ENCODE measurements at places on chromosomes 3 and 15.

- no peak for DNase-seq
Observed at GRCh38 chr3:153172796-153173757, 11.1 kb downstream of the RAP2B start.

DNA sequence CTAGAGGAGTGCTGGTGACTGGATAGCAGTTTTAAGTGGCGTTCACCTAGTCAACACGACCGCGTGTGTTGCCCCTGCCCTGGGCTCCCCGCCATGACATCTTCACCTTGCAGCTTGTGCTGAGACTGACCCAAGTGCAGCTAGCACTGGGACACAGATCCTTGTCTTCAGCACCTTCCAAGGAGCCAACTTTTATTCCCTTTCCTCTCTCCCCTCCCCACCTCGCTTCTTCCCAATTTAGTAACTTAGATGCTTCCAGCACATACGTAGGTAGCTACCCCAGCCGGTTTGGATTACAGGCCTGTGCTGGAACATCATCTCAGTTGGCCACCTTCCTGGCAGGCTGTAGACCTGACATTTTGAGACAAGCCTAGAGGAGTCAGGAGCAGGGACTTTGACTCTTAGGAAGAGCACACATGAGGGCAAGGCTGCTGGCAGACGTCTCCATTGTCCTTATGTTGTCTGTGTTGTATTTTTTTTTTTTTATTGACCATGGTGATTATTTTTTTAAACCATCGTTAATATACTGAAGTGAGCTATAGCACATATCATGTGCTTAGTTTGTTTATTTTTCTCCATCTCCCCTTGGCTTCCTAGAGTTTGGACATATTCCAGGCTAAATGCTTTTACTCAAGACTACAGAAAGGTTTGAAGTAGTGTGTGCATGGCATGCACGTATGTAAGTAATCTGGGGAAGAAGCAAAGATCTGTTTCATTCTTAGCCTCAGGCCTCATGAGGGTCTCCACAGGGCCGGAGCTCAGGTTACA lies 61.1 kb downstream of the AAGAB start:
- DNase-seq = no peak

- no peak for DNase-seq
Observed at GRCh38 chr3:191005790-191006189, 143.3 kb upstream of the GMNC start.

- DNase-seq = no peak
Observed at GRCh38 chr3:139758654-139759291, 81.0 kb upstream of the NMNAT3 start.

DNA sequence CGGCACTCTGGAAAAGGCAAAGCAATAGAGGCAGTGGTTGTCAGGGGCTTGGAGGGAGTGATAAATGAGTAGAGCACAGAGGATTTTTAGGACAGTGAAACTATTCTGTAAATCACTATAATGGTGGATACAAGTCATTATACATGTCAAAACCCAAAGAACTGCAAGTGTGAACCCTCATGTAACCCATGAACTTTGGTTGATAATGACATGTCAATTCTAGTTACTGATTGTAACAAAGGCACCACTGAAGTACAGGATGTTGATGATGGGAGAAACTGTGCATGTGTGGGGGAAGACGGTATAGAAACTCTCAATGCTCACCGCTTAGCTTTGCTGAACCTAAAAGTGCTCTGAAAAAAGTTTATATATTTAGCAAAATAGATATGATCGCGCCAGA lies 36.0 kb downstream of the BTLA start:
- no peak for DNase-seq

DNA sequence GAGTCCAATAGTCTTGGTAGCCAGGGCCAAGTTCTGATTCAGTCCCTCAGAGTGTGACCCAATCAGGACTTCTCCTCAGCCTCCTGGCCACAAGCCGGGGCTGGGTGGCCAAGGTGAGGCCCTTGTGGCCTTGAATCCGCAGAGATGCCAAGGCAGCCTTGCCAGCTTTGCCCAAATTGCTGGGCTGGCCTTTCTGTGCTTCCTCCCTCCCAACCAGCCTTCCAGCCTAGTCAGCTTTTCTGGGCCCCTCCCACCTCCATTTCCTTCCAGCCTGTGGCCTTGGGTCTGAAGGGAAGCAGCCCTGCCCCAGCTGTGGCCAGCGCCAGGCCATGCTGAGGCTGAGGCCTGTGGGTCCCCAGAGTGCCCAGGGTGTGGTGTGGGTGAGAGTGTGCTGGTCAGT lies 34.3 kb upstream of the ANKDD1A start:
- DNase-seq = no peak

DNA sequence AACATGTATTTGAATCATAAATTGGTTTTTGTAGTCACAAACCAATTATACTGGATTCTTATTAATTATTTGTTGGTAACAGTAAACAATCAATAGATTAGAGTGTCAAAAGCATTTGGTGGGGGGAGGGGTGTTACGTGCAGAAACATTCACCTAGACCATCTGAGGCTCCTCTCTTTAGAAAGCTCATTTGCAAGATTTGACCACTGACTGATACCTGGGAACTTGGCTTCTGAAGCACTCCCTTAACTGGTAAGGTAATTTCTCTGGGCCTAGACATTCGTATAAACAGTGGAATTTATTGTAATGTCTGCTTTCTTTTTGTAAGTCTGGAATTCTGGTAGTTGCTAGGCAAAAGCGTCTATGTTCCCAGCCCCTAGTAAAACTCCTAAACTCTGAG lies 243.8 kb upstream of the GBE1 start:
- no peak for DNase-seq

GRCh38 chr3:73188707-73189106 lies 127.2 kb downstream of the EBLN2 start:
- DNase-seq = no peak

DNA sequence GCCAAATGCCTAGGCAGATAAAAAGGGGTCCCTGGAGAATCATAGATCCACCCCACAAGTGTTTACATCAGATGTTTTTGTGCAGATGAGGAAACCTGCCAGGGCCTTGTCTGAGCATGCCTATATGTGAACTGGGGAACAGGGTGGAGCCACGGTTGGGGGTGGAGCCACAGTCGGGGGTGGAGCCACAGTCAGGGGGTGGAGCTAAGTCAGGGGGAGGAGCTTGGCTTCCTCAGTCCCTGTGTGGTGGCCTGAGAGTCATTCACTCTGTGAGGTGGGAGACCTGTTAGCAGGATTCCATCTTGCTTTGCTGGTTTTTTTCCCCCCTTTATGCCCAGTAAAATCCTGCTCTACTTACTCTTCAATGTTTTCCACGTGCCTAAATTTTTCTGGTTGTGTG lies 57.8 kb upstream of the TGFBR2 start:
- no peak for DNase-seq

DNA sequence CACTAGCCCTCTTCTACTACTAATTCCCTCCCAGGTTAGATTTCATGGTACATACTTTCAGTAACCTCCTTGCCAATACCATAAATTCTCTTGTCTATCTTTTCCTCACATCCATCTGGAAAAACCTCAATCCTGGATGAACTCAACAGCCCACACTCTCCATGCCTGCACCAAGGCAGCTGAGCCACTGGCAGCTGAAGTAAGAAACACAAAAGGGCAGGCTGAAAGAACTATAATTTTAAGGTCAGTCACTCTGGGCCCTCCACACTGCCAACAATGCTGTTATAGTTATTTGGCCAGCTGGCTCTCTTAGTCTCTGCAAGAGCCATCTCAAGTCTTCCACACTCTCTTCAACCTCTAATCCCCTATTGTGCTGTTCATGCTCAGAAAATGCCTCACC lies 15.1 kb upstream of the TIPARP start:
- peak; percentile 8 for DNase-seq

DNA sequence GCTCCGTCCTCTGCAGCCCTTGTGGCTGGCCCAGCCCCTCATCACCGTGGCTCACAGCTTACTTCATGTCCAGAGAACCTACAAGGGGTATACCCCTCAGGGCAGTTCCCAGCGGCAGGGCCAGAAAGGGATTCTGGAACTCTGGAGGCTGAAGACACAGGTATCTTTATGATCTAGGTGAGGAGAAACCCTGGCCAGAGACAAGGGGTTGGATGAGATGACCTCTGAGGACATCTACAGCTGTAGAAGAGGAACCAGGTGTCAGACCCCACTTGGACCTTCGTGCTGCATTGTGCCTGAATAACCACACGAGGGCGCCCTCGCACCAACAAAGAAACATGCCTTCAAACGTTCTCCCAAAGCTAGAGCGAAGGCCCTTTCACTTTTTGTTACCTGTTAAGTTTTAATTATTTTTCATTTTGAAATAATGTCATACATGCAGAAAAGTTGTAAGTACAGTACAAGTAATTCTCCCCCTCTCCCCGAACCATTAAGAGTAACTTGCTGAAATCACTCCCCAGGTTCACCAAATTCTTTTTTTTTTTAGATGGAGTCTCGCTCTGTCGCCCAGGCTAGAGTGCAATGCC lies 118.7 kb upstream of the SMAD3 start:
- peak; percentile 39 for DNase-seq

DNA sequence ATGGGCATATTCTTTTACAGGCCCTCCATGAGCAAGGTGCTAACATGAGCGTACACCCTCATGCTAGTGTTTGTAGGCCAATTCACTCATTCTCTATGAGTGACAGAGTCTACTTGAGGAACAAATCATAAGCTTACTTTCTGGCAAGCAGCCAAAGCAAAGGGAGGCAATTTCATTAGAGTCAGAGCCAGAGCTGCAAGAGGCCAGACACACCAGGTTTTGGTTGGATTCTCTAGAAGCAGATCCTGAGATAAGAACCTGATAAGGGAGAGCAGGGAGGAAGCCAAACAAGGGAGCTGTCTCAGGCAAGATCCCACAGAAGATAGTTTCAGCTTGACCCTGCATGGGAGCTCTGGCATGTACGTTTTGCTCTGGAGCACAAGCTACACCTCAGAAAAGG lies 214.1 kb upstream of the CTNNB1 start:
- no peak for DNase-seq

DNA sequence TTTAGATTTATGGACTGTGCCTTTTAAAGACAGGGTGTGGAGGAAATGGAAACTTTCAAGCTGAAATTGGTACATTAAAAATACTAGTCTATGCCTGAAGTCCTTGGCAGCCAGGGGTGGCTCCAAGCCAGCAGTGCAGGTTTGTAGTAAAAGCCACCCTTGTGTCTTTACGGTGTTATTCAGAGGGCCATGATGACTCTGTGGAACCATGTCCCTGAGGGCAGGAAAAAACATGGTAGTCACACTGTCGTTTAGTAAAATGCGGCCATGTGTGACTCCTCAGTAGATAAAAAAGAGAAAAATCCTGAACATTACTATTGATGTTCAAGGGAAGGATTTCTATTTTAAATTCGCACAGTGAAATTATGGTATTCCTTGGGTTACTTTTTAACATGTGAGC lies 2.7 kb downstream of the FAN1 start:
- no peak for DNase-seq

DNA sequence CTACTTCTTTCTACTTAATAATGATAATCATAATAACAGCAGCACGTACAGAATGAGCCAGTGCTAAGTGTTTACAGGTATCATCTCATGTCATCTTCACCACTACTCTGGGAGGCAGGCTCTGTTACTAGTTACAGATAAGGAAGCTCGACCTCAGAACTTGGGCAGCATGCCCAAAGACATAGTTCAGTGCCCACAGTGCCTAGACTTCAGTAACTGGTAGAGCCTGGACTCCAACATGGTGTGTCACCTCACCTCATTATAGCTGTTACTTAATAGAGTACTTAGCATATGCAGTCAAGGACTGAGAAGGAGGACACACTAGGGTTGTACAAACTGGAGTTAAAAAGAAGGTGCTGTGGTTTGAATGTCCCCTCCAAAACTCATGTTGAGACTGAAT lies 7.6 kb downstream of the GADL1 start:
- no peak for DNase-seq

DNA sequence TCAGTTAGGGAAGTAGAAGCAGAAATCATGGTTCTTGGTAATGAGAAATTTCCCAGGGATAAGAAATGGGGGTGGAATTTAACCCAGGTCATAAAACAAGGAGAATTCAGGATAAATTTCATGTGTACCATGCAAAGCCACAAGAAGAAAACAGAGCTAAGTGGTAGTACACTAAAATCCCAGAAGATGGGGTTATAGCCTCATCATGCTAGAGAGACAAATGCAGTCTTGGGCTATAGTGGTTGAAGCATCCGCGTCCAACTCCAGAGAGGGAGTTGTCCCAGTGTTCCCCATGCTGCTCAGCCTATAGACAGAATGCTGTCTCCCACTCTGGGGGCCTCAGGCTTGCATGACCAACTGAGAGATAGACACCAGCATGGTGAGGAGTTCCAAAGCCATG lies 36.2 kb upstream of the CLRN1 start:
- peak; percentile 57 for DNase-seq

DNA sequence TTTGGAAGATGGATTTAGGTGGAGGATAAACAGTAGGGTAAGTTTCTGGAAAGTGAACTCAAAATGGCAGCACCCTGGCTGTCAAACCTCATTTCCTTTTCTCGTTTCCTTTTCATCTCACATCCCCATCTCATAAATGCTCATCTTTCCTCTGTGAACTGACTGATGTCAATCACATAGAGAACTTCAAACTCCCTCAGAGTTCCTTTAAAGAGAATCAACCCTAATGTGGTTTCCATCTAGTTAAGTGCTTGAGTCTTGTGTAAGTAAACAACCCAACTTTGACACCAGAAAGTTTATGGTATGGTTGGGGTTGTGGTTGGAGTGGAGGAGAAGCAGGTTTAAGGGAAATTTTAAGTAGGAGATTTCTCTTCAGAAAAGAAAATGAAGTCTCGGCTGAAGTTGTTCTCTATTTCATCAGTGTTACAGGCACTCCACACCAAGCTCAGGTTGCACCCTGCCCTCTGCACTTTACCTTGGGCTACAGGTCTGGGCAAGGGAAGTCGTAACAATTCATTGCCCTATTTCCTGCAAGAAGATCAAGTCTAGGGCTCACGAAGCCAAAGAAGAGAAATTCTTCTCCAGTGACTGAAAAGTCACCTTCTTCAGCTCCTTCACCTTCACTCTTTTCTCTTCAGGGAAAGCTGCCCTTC lies 34.4 kb upstream of the TNIK start:
- no peak for DNase-seq

Data from COR-L47 (cell line).